ENCODE measurements at places on chromosomes 12 and 14. TPM values are rescaled to one million over a fixed set of nuclear protein-coding genes. Genes with fewer than 3 reads are reported as not detected.

Gene LRRK2
- 0.52 TPM for total RNA-seq

Gene NPAS3
- 0.43 TPM for total RNA-seq

Gene KRT74
- not detected for total RNA-seq

Gene SOX5
- 0.11 TPM for total RNA-seq

Gene NTF3
- total RNA-seq = 0.09 TPM

Gene CCDC175
- total RNA-seq = not detected

Gene FOXG1
- not detected for total RNA-seq

Gene LMBR1L
- total RNA-seq = 82.4 TPM

Gene RTL1
- not detected for total RNA-seq

Gene KLHDC1
- 3.6 TPM for total RNA-seq

Gene AGAP2
- 0.22 TPM for total RNA-seq

Measured in dermis lymphatic vessel endothelial cell (primary cell).